ENCODE measurements at places on chromosomes 7 and 10.
A peak's percentile ranks its signal among the peaks of the same experiment; 100 is the strongest.

DNA sequence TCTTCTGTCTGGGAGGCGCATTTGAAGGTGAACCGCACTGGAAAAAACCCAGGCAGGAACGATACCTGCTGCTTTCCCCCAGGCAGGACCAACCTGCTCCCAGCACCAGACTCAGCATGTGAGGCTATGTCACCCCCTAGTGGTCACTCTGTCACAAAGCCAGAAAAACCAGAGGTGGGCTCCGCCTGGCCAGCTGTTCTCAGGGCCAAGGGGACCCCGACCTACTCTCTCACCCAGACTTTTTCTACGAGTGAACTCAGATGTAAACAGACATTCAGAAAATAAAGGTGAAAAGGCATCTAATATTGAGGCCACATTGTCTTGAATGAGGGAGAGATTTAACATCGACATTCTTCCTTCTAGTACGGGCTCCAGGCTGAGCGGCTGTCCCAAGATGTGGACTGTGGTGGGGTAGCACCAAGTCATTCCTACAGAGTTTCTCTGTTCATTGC is 117.3 kb downstream of the PRKAG2 start:
- DNase-seq = no peak

DNA sequence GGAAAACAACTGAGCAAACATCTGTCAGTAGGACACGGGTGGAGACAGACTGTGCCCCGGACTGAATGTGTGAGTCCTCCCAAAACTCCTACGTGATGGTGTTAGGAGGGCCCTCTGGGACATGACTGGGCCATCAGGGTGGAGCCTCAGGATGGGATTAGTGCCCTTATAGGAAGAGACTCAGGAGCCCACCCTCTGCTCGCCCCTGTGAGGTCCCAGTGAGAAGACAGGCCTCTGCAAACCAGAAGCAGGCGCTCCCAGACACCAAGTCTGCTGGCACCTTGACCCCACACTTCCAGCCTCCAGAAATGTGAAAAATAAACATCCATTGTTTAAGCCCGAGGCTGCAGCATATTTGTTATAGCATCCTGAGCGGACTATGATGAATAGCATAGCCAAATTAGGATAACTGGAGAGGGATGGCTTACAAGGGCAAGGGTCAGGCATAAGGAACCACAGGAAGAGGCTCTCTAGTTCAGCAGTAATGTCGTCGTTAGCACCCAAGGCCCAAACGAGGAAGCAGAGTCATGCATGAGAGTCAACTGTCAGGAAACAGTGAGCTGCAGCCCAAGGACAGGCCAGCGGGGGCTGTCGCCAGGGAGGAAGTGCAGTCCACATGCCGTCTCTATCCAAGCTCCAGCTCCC is 50.6 kb downstream of the PTPRN2 start:
- no peak for DNase-seq

GRCh38 chr7:120998520-120998919 is 10.0 kb downstream of the CPED1 start:
- no peak for DNase-seq

GRCh38 chr7:139036901-139037300 is 1.1 kb upstream of the ZC3HAV1L start:
- no peak for DNase-seq

DNA sequence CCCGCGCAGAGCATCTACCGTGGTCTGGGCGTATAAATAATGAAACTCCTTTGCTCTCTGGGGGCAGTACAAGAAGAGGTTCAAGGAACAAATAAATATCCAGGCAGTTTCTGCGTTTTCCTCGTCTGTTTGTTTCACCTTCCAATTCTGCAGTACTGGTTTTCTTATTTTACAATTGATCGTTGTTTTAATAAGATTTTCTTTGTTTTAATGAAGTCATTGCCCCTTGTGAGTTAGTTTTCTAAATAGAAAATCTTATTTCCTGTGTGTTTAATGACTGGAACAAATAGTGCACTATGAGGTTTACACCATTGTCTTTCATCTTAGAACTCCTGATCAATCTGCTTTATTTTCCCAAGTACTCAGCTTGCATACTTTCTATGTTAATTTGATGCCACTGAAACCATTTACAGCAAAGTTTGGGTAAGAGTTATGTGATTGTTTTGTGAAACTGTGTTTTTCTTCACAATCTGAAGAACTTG is 1.2 kb downstream of the PLEKHA1 start:
- no peak for DNase-seq

DNA sequence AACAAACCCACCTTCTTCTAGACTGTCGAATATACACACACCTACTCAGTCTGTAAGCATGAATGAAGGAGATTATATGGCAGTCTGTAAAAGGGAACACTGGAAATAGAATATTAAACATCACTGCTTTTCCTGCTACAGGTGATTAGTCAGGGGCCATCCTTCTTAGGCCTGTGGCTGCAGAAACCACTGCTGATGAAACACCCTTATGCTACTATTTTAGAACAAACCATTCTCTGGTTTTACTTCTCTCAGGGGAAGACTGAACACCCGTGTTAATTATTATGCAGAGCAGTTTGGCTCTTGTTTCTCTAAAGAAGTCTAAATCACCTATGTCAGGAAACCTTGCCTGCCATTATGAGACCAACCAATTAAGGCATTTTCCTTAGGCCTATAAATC is 351.1 kb upstream of the KLF6 start:
- no peak for DNase-seq

DNA sequence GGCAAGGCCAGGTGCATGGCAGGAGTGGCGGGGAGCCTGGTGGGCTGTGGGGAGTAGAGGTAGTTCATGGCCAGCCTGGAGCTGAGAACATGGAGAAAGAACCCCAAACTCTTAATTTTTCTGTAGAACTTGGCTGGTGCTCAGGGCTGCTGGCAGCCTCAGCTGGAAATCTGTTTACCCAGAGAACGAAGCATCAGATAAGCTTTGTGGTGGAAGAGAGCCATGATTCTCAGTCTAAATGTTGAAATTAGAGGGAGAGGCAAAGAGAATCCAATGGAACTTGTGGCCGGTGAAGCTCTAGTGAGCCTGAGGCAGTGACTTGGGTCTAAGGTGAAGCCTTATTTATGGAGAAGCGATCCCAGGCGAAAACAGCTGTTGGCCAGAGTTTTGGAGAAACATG is 126.4 kb downstream of the CCDC3 start:
- DNase-seq = no peak

DNA sequence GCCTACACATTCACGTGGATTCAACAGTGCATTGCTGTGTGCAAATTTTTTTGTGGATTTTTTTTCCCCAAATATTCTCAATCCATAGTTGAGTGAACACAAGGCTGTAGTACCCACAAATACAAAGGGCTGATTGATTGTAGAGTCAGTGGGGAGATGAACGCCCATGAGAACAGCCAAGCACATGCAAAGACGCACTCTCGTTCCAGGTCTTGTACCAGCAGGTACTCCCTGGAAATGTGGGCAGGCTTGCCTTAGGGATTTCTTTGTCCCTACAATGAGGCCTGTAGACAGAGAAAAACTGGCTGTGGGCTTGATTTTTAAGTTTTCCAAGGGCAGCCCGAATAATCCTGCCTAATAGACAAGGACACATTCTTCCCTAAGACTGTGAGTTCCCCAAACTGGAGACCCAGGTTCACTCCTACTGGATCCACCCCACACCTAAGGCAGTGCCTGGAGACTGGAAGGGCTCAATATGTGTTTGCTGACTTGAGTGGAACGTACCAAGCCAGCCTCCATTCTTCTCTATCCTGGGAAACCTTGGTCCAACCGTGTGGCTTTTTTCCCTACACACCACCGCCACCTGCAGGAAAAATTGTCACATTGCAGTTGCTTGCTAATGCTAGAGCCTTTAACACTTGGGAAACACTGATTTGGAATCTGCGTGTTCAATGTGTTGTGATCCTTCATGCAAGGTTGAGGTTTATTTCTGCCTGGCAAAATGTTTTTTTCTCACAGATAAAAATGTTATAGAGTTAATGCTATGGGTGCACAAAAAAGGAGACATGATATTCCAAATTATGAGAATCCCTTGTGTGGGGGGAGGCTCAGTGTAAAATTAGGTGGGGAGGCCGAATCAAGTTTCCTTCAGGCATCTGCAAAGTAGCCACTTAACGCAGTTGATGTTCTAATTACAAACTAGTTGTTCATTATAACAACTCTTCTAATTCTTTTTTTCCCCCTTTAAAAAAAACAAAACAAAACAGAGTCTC is 49.3 kb downstream of the PPP1R17 start:
- DNase-seq = peak; percentile 35

DNA sequence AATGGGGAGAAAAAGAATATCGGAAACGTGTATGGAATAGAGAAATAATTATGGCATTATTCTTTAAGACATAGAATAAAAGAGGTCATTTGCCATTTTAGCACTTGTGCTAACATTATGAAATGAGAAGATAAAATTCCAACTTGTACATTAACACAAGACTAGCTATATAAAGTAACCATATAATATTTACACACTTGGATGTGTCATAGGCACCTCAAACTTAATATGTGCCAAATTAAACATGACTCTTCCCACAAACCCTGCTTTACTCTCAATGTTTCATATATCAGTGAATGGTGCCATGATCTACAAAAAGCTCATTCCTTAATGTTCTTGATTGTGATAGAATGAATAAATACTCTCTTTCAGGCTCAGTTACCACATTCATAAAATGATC is 4.1 kb upstream of the MINDY3 start:
- DNase-seq = no peak
